ENCODE measurements at places on chromosomes 5 and 9. TPM values are rescaled to one million over a fixed set of nuclear protein-coding genes. Genes with fewer than 3 reads are reported as not detected.

Gene CENPK
- total RNA-seq, result 1.6 TPM

Gene ALDH1A1
- total RNA-seq, result 343 TPM

Gene NOXA1
- total RNA-seq, result 12.6 TPM

Gene ADAMTSL1
- 25.0 TPM for total RNA-seq

Gene SPINK7
- total RNA-seq, result not detected

Gene CD74
- 1,180 TPM for total RNA-seq

- H3K4me1 ChIP-seq, result no peaks in the 10 kb centered on the region
- H3K27me3 ChIP-seq, result no peaks in the 10 kb centered on the region
- no peaks in the 10 kb centered on the region for H3K36me3 ChIP-seq
- DNase-seq, result no peak
These were observed 112.1 kb downstream of the NUDT12 start for GRCh38 chr5:103450333-103451061.

GRCh38 chr5:73179730-73180129 is 6.7 kb downstream of the TMEM174 start:
- no peaks in the 10 kb centered on the region for H3K4me1 ChIP-seq
- H3K36me3 ChIP-seq, result no peaks in the 10 kb centered on the region
- no peak overlapping the region for H3K4me3 ChIP-seq
- H3K27me3 ChIP-seq, result peaks cover 3% of the 10 kb centered on the region
- no peak for DNase-seq
- H3K27ac ChIP-seq, result no peak overlapping the region

GRCh38 chr5:105392122-105392709 is 1829.6 kb upstream of the NUDT12 start:
- no peaks in the 10 kb centered on the region for H3K4me1 ChIP-seq
- no peaks in the 10 kb centered on the region for H3K27me3 ChIP-seq
- no peak overlapping the region for H3K27ac ChIP-seq
- no peak overlapping the region for H3K4me3 ChIP-seq
- H3K36me3 ChIP-seq, result no peaks in the 10 kb centered on the region

DNA sequence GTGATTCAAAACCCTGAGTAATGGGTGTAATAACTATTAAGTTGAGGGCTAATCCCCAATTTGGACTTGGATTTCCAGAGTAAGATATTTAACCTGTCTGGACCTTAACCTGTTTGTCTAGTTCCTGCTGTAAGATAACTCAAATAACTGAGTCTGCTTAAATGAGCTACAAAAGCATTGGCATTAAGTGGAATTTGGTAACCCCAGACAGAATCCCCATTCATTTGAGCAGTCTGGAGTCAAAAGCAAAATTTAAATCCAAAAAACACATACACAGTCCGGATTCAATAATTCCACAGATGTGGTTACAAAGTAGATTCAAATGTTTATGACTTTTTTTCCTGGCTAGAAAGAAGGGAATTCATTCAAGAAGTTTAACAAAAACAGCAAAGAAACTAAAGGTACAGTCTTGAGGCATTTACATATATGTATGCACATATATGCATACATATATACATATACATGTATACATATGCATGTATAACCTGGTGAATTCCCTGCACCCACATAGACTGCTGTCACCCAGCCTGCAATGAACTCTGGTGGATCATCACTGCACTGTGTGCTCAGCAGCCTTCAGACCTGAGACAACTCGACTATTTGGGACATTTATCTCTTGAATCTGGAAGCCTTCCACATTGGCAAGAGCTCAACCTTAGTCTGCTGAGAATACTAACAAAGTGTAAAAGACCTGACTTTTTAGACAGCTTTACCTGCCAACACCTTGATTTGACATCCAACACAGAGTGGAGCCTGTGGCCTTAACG is 205.4 kb downstream of the LURAP1L start:
- no peak overlapping the region for H3K27ac ChIP-seq
- H3K27me3 ChIP-seq, result no peaks in the 10 kb centered on the region
- no peak overlapping the region for H3K4me3 ChIP-seq

GRCh38 chr5:52132053-52132452 is 655.7 kb upstream of the ITGA1 start:
- no peak for DNase-seq
- no peaks in the 10 kb centered on the region for H3K36me3 ChIP-seq
- H3K4me1 ChIP-seq, result no peaks in the 10 kb centered on the region

DNA sequence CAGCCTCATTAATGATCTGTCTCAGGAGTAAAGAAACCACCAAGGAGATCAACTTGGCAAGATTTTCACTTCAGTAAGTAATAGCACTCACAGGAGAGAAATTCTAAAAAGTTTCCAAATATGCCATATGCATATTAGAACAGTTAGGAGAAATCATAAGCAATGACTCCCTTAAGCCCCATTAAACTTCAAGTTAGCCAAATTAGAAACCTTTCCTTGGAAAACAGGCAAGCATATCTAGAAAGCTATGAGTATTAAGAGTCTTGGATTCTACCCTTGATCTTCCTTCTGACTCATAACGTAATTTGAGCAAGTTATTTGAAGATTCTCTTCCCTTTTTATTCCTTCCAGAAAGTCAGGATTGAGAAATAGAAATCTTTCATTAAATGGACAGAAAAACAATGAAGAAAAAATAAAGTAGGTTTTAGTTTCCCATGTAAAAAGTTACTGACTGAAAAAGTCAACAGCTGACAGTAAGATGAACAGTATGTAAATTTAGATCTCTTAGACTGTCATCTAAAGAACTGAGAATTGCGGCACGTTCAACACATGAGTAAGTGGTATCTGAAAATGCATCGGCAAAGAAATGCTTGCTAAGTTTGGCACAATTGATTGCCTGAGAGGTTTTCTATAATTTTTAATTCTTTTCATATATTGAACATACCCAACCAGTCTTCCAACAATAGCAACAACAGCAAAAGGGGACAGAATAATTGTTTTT is 565.7 kb upstream of the FTMT start:
- no peak for DNase-seq
- H3K4me1 ChIP-seq, result no peaks in the 10 kb centered on the region
- no peak overlapping the region for H3K27ac ChIP-seq
- H3K4me3 ChIP-seq, result no peak overlapping the region
- no peaks in the 10 kb centered on the region for H3K27me3 ChIP-seq

GRCh38 chr9:26655166-26655565 is 237.4 kb downstream of the CAAP1 start:
- no peak for DNase-seq
- no peak overlapping the region for H3K27ac ChIP-seq
- no peaks in the 10 kb centered on the region for H3K36me3 ChIP-seq
- no peaks in the 10 kb centered on the region for H3K27me3 ChIP-seq
- H3K4me3 ChIP-seq, result no peak overlapping the region
- no peaks in the 10 kb centered on the region for H3K4me1 ChIP-seq

- no peaks in the 10 kb centered on the region for H3K36me3 ChIP-seq
- no peaks in the 10 kb centered on the region for H3K27me3 ChIP-seq
- peaks cover 35% of the 10 kb centered on the region for H3K4me1 ChIP-seq
- no peak for DNase-seq
These were observed 842 bp upstream of the GTF3C5 start for GRCh38 chr9:133029994-133030316.

DNA sequence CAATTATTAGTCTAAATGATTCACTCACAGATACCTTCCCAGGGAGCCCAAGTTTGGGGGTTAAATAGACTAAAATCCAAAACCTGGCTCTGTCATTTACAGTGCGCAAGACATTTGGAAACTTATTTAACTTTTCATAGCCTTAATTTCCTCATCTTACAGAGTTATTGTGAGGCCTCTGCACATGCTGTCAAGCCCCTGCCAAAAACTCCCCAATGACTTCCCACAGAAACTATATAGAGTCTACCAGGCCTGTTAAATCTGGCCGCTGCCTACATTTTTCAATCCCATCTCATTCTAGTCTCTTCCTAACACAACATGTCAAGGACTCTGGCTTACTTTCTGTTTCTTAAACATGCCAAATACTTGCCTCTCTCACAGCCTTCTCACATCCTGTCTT is 412.5 kb downstream of the ELAVL2 start:
- no peak for DNase-seq
- H3K27ac ChIP-seq, result no peak overlapping the region
- no peaks in the 10 kb centered on the region for H3K4me1 ChIP-seq
- H3K27me3 ChIP-seq, result no peaks in the 10 kb centered on the region

GRCh38 chr5:80246995-80247729 is 8.7 kb downstream of the SERINC5 start:
- no peaks in the 10 kb centered on the region for H3K27me3 ChIP-seq
- peaks cover 72% of the 10 kb centered on the region for H3K4me1 ChIP-seq
- no peak overlapping the region for H3K4me3 ChIP-seq
- H3K27ac ChIP-seq, result no peak overlapping the region
- peak; percentile 82 for DNase-seq

- no peak overlapping the region for H3K4me3 ChIP-seq
- H3K4me1 ChIP-seq, result peaks cover 9% of the 10 kb centered on the region
- H3K36me3 ChIP-seq, result no peaks in the 10 kb centered on the region
- DNase-seq, result no peak
- H3K27ac ChIP-seq, result no peak overlapping the region
These were observed 15.1 kb downstream of the GRHPR start for GRCh38 chr9:37437621-37438020.

DNA sequence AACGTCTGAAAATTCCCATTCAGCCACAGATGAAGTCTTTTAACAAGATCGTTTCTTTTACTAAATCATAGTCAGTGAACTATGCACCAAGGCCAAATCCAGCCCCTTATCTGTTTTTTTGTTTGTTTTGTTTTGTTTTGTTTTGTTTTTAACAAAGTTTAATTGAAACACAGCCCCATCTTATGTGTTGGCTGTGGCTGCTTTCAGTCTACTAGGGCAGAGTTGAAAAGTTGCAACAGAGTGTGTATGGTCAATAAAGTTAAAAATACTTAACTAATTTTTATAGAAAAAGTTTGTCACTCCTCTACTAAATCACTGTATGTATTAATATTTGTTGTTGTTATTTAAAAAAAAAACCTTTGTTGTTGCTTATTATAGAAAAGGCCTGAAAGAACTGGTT is 137.1 kb downstream of the CAAP1 start:
- no peaks in the 10 kb centered on the region for H3K4me1 ChIP-seq
- DNase-seq, result no peak
- no peaks in the 10 kb centered on the region for H3K36me3 ChIP-seq
- H3K27ac ChIP-seq, result no peak overlapping the region

DNA sequence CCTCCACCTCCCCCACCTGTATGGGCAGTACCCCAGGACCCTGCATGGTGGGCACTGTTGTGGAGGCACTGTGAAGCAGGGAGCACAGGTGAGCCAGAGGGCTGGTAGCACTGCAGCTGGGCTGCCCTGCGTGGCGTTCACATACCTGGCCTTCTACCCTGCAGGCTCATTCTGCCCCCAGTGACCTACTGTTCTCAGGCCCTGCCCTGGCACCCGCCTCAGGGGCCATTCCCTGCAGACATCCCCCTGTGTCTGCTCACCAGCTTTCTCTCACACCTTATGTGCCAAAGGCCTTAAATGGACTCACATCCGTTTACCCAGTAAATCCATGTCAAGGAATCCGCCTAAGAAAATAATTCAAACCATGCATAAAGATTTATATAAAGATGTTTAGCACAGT is 196.5 kb downstream of the CRB2 start:
- no peaks in the 10 kb centered on the region for H3K36me3 ChIP-seq
- H3K4me3 ChIP-seq, result no peak overlapping the region
- H3K27ac ChIP-seq, result no peak overlapping the region
- no peaks in the 10 kb centered on the region for H3K27me3 ChIP-seq
- no peak for DNase-seq

- no peak for DNase-seq
- H3K4me1 ChIP-seq, result no peaks in the 10 kb centered on the region
- peaks cover 87% of the 10 kb centered on the region for H3K36me3 ChIP-seq
- H3K4me3 ChIP-seq, result no peak overlapping the region
- H3K27ac ChIP-seq, result no peak overlapping the region
- no peaks in the 10 kb centered on the region for H3K27me3 ChIP-seq
These were observed 16.3 kb upstream of the MAML1 start for GRCh38 chr5:179716286-179716685.

GRCh38 chr5:135593886-135594285 is 15.1 kb upstream of the CXCL14 start:
- no peak overlapping the region for H3K4me3 ChIP-seq
- DNase-seq, result no peak
- H3K27me3 ChIP-seq, result no peaks in the 10 kb centered on the region
- no peaks in the 10 kb centered on the region for H3K36me3 ChIP-seq

- no peak for DNase-seq
- no peak overlapping the region for H3K4me3 ChIP-seq
- H3K27me3 ChIP-seq, result no peaks in the 10 kb centered on the region
- H3K27ac ChIP-seq, result no peak overlapping the region
- H3K36me3 ChIP-seq, result no peaks in the 10 kb centered on the region
These were observed 152.8 kb upstream of the PRLR start for GRCh38 chr5:35383041-35383440.

- H3K27me3 ChIP-seq, result no peaks in the 10 kb centered on the region
- H3K4me3 ChIP-seq, result no peak overlapping the region
- no peak for DNase-seq
- no peaks in the 10 kb centered on the region for H3K4me1 ChIP-seq
- H3K36me3 ChIP-seq, result no peaks in the 10 kb centered on the region
These were observed 114.0 kb downstream of the LHX2 start for GRCh38 chr9:124125651-124125977.

GRCh38 chr9:90979138-90979551 is 177.5 kb downstream of the SYK start:
- no peaks in the 10 kb centered on the region for H3K36me3 ChIP-seq
- no peak for DNase-seq
- no peak overlapping the region for H3K4me3 ChIP-seq
- H3K27me3 ChIP-seq, result no peaks in the 10 kb centered on the region
- H3K4me1 ChIP-seq, result no peaks in the 10 kb centered on the region

DNA sequence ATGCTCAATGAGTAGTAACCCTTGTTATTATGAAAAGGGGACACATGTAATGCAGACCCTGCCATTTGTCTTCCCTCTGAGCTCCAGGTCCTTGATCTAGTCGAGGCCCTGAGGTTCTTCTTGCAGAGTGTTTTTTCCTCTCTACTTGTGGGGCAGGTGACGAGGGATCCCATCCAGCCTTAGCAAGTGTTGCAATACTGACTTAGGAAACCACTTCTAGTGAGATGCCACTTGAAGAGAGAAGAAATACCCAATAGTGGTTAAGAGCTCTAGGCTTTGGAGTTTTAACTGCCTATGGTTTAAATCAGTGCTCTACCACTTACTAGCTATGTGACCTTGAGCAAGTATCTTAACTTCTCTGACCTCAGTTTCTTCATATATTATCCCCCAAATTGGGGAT is 10.2 kb downstream of the PPARGC1B start:
- no peaks in the 10 kb centered on the region for H3K36me3 ChIP-seq
- no peak for DNase-seq
- H3K4me1 ChIP-seq, result no peaks in the 10 kb centered on the region
- no peaks in the 10 kb centered on the region for H3K27me3 ChIP-seq
- H3K27ac ChIP-seq, result no peak overlapping the region
- H3K4me3 ChIP-seq, result no peak overlapping the region

Data from adrenal gland (tissue), 19 donors.